ENCODE measurements at places on chromosomes 12 and 14. TPM values are rescaled to one million over a fixed set of nuclear protein-coding genes. Genes with fewer than 3 reads are reported as not detected.

DNA sequence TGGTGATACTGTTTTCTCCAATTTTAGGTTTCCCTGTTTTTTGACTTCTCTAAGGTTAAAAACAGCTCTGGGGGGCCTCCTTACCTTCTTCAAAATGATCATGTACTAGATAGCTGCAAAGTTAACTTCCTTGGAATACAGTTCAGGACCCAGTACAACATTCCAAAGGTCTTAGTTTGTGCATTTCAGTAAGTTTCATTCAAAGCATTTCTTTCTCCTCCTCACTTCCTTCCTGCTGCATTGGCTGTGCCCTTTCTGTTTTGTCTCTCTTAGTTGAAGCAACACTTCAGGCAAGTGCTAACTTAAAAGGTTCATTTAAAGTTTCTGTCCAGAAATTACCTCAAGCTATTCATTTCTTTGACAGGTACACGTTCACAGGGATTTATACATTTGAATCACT, 95.7 kb downstream of the SCN8A start:
- DNase-seq: no peak

GRCh38 chr14:53027041-53027440, 76.2 kb upstream of the FERMT2 start:
- DNase-seq: no peak

GRCh38 chr12:89493670-89494302, 30.8 kb downstream of the GALNT4 start:
- DNase-seq: no peak

DNA sequence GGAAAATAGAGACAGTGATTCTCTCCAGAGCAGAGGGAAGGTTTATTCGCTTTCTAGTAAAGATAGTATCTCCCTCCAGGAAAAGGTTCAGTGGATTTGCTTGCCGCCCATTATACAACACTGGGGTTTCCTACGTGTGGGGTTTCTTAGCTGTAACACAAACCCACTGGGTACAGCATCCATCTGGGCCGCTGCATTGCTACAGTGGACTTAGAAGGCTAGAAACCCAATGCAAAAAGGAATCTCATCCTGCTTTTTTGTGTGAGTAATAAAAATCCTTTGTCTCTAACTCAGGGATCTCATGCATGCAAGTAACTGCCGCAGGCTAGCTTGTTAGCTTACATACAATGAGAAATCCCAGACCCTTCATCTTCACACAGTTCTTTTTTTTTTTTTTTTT, 67.1 kb upstream of the BCL2L14 start:
- peak; percentile 30 for DNase-seq

Gene NOVA1
- total RNA-seq: 25.4 TPM
